Progenitor cell of endocrine pancreas (in vitro differentiated cells): ENCODE measurements at places on chromosomes 6 and 20. TPM values are rescaled to one million over a fixed set of nuclear protein-coding genes. Genes with fewer than 3 reads are reported as not detected.

GRCh38 chr6:25156123-25156522 is 123.1 kb upstream of the CARMIL1 start:
- H3K36me3 ChIP-seq = no peaks in the 10 kb centered on the region
- no peak overlapping the region for H3K27ac ChIP-seq
- no peak for DNase-seq
- H3K4me3 ChIP-seq = no peak overlapping the region
- peaks cover 1% of the 10 kb centered on the region for H3K27me3 ChIP-seq

DNA sequence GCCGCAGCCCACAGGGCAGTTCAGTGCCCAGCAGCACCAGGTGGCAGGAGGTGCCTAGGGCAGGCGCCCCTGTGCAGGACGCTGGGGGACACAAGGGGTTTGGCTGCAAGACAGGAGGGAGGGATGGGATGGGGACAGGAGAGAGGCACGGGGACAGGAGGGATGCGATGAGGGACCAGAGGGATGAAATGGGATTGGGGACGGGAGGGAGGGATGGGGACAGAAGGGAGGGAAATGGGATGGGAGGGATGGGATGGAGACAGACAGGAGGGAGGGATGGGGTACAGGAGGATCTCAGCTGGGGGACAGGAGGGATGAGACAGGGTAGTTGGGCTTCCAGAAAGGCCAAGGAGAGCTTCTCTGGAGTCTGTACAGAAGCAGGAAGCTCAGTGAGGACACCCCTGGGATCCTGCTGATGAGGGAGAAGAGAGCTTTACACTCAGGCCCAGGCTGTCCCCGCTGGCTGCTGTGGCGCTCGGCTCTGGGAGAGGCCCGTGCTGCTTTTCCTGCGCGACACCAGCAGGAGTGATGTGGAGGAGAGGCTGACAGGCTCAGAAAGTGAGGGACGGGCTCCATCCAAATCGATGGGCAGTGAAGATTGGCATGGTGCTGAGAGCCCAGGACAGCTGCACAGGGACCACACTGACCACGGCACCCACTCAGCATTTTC is 400.8 kb downstream of the SMOC2 start:
- H3K27ac ChIP-seq = no peak overlapping the region
- H3K4me1 ChIP-seq = peaks cover 7% of the 10 kb centered on the region
- H3K27me3 ChIP-seq = peaks cover 22% of the 10 kb centered on the region

- H3K4me3 ChIP-seq = peak overlapping the region; percentile 98
- H3K4me1 ChIP-seq = peaks cover 16% of the 10 kb centered on the region
- H3K27me3 ChIP-seq = no peaks in the 10 kb centered on the region
- peak overlapping the region; percentile 99 for H3K27ac ChIP-seq
- DNase-seq = no peak
These were observed 367 bp upstream of the PCIF1 start for GRCh38 chr20:45934046-45934585.

DNA sequence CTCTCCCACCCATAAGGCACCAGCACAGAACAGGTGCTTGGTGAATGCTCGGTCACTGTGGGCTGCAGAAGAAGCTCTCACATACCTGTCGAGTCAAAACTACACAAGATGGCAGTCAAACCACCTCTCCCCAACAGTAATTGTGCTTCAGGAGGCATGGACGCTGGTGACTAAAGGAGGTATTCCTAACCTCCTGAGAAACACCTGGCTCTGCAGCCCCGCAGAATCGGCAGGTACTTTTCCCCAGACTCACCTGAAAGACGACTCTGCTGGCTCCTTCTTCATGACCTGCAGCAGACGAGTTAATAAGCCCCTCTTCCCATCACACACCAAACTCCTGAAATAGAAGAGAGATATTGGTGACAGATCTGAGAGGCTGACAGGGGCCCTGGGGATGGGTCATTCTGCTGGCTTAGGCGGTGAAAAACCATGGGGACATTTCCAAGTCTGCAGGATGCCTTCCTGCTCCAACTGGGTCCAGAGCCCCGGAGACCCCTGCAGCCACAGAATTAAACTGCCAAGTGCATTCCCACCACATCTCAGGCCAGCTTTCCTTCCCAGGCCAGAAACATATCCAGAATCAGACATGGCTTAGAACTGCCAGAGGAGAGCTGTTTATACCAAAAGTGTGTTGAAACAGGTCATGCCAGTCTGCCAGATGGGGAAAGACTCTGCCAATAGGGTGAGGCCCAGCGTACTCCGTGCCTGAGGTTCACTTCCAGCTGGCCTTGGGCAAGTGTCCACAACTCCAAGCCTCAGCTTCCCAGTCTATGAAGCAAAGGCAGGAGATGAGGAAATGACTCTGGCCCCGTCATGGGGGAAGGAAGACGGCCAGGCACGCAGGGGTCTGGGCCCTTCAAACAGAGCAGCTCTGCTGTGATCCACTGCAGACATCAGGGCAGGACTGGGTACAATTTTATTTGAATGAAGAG is 53.0 kb downstream of the MYH7B start:
- H3K36me3 ChIP-seq = peaks cover 41% of the 10 kb centered on the region
- H3K27me3 ChIP-seq = no peaks in the 10 kb centered on the region
- no peaks in the 10 kb centered on the region for H3K4me1 ChIP-seq
- DNase-seq = no peak
- no peak overlapping the region for H3K4me3 ChIP-seq

DNA sequence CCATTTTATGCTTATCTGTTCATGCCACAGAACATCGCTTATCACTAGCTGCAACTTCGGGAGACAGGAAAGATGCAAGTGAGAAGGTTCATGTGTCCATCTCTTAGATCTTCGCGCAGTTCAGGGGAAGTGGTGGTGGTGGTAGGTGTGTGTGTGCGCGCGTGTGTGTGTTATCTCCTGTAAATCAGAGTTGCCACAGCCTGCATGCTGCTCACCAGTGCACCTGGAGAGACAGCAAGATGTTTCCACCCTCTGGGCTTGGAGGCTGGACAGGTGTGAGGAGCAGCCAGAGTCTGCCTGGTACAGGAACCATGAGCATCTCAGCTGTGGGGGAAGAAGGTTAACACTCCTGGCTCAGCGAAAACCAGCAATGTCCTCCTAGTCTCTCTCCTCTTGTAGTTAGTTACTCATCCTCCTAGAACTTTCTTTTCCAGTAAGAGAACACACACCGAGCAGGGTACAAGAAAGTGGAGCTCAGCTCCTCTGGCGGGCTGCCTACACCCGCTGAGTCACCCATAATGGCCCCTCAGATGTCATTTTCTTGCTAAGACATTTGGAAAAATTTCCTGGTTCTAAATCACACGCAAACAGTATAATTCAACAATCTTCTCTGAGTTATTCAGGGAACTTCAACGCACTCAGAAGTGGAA is 5.1 kb upstream of the TUBB1 start:
- peaks cover 15% of the 10 kb centered on the region for H3K4me1 ChIP-seq
- peaks cover 48% of the 10 kb centered on the region for H3K27me3 ChIP-seq
- DNase-seq = no peak
- H3K36me3 ChIP-seq = no peaks in the 10 kb centered on the region

DNA sequence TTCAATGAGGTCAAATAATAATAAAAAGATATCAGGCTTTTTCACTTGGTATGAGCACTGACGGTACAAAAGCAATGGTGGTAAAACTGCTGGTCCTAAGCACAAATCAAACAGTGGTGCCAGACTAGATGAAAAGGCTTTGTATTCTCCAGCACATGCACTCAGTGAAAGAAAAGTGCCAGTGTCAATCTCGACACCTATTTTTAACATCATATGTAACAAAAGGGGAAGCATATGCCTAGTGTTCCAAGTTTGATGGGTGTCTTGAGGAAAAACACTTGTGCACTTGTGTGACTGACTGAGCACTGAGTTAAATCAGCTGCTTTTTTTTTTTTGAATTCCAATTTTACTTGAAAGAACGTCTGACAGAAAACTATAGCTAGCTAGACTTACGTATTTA is 27.3 kb downstream of the MED23 start:
- no peaks in the 10 kb centered on the region for H3K4me1 ChIP-seq
- H3K27ac ChIP-seq = no peak overlapping the region
- no peaks in the 10 kb centered on the region for H3K27me3 ChIP-seq
- H3K36me3 ChIP-seq = peaks cover 24% of the 10 kb centered on the region

GRCh38 chr6:10223841-10224240 is 191.0 kb downstream of the TFAP2A start:
- no peaks in the 10 kb centered on the region for H3K27me3 ChIP-seq
- H3K4me3 ChIP-seq = no peak overlapping the region
- no peak for DNase-seq
- no peaks in the 10 kb centered on the region for H3K36me3 ChIP-seq
- H3K4me1 ChIP-seq = no peaks in the 10 kb centered on the region
- no peak overlapping the region for H3K27ac ChIP-seq

GRCh38 chr20:33014336-33015113 is 7.0 kb downstream of the BPIFB2 start:
- H3K4me1 ChIP-seq = no peaks in the 10 kb centered on the region
- no peak overlapping the region for H3K27ac ChIP-seq
- no peak for DNase-seq

DNA sequence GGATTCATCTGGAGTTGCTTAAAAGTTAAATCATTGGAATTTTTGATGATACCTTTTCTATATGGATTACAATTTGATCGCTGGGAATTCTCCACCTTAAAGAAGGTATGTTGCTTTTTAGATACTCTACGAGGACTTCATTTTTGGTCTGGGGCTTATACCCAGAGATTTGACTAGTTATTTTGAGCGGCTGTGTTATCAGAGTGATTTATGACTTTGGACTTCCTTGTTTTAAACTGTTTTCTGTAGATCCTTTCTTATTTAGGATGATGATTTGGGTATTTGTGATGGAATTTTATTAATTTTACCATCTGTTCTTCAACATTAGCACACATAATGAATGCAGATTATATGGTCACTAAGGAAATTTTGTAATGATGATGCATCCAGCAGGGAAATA is 75.2 kb downstream of the SOX4 start:
- DNase-seq = no peak
- H3K27ac ChIP-seq = no peak overlapping the region
- H3K36me3 ChIP-seq = peaks cover 13% of the 10 kb centered on the region
- H3K27me3 ChIP-seq = peaks cover 5% of the 10 kb centered on the region
- H3K4me3 ChIP-seq = peak overlapping the region; percentile 96

DNA sequence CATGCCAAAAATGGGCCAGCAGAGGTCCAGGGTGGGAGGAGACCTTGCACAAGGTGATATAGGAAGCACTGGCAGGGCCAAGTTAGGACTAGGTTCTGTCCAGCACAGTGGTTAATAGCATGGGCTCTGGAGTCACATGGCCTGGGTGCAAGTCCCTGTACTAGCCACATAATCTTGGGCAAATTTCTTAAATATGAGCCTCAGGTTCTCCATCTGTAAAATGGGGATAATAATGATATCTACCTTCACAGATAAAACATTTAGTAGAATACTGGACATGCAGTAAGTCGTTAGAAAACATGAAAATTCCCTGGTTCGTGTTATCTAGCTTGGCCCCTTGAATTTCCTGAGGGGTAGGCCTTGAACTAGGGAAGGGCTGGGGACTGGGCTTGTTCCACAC is 6.2 kb downstream of the CTSA start:
- H3K4me3 ChIP-seq = no peak overlapping the region
- peaks cover 7% of the 10 kb centered on the region for H3K36me3 ChIP-seq
- H3K27ac ChIP-seq = no peak overlapping the region
- peaks cover 1% of the 10 kb centered on the region for H3K4me1 ChIP-seq
- DNase-seq = no peak

DNA sequence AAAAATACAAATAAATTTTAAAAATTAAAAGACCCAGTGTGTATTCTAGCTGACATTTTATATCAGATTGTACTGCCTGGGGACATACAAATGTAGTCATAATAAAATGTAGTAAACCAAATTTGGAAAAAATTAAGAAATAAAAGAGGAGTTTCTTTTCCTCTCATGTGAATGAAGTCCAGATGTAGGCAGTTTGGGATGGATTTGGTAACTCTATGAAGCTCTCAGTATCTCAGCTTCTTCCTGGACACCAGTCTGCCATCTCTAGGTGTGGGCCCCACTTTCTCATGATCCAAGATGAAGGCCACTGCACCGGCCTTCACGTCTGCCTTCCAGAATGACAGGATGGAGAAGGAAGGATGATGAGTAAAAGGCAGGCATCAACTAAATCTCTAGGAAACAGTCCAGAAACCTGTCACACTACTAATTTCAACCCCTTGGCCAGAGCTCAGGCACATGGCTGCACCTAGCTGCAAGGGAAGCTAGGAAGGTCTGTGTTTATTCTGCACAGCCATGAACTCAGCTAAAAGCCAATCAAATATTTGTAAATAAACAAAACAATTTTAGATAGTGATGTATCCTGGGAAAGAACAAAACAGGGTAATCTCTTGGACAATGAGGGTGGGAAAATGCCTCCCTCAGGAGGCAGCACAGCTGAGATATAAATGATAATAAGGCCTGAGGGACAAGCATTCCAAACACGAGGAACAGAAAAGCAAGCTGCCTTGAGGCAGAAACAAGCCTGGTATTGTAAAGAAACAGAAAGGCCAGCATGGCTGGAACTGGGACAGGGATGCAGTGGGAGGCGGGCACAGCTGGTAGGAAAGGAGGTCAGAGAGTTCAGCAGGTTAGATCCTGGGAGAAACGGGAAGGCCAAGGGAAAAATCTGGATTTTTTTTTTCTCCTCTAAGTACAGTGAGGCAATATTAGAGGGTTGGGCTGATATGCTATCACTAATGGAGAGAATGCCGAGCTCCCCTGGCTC is 88.5 kb upstream of the PTPN1 start:
- H3K4me1 ChIP-seq = peaks cover 11% of the 10 kb centered on the region
- H3K4me3 ChIP-seq = no peak overlapping the region
- no peaks in the 10 kb centered on the region for H3K36me3 ChIP-seq
- DNase-seq = no peak

GRCh38 chr6:150722614-150723344 is 123.1 kb downstream of the PLEKHG1 start:
- no peaks in the 10 kb centered on the region for H3K27me3 ChIP-seq
- peak overlapping the region; percentile 23 for H3K4me3 ChIP-seq
- peaks cover 3% of the 10 kb centered on the region for H3K36me3 ChIP-seq
- peaks cover 37% of the 10 kb centered on the region for H3K4me1 ChIP-seq
- peak overlapping the region; percentile 86 for H3K27ac ChIP-seq

- no peak overlapping the region for H3K4me3 ChIP-seq
- no peaks in the 10 kb centered on the region for H3K36me3 ChIP-seq
- peaks cover 18% of the 10 kb centered on the region for H3K4me1 ChIP-seq
- DNase-seq = no peak
- peaks cover 2% of the 10 kb centered on the region for H3K27me3 ChIP-seq
- H3K27ac ChIP-seq = no peak overlapping the region
These were observed 147.5 kb upstream of the TCF21 start for GRCh38 chr6:133741375-133741861.

GRCh38 chr20:14264869-14265268 is 72.5 kb downstream of the FLRT3 start:
- no peak overlapping the region for H3K27ac ChIP-seq
- no peaks in the 10 kb centered on the region for H3K36me3 ChIP-seq
- H3K4me1 ChIP-seq = no peaks in the 10 kb centered on the region
- H3K4me3 ChIP-seq = no peak overlapping the region

Gene PI3
- not detected in 2 replicates for total RNA-seq

Gene CFB
- 3.9 and 4.7 TPM in 2 replicates for total RNA-seq

Gene LINC00237
- total RNA-seq = not detected in 2 replicates

Gene SRMS
- total RNA-seq = not detected in 2 replicates

Gene SLC22A7
- total RNA-seq = not detected in 2 replicates

Gene MTCH1
- total RNA-seq = 145 and 146 TPM in 2 replicates

Gene STX11
- total RNA-seq = not detected in 2 replicates

Gene FBXO9
- total RNA-seq = 84.7 and 85.7 TPM in 2 replicates

Gene TBC1D22B
- 14.6 and 17.1 TPM in 2 replicates for total RNA-seq

Gene KATNA1
- 14.3 and 16.5 TPM in 2 replicates for total RNA-seq
